ENCODE measurements at places on chromosomes 1 and 21. TPM values are rescaled to one million over a fixed set of nuclear protein-coding genes. Genes with fewer than 3 reads are reported as not detected.
A peak's percentile ranks its signal among the peaks of the same experiment; 100 is the strongest.

DNA sequence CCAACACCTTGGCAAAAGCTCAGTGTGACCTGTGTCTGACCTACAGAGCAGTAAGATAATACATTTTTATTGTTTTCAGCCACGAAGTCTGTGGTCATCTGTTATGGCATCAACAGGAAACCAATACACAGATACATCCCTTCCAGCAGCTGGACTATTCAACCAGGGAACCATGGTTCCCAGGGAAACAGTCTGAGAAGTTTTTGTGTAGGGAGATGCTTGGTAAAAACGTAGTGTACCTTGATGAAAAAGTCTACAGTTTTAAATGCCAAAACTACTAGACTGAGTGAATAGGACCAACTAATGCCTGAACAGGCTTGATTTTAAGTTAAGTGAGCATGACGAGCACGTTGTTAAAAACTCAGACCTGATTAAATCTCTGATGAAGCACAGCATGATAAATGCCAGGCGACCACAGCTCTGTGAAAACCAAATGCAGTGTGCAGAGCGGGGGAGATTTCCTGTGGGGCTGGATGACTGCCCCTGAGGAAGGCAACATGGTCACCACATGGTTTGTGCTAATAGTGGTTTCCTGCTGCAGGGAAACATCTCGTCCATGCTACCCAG is 228.9 kb downstream of the TNR start:
- DNase-seq, result no peak
- H3K27ac ChIP-seq, result no peak overlapping the region
- no peaks in the 10 kb centered on the region for H3K36me3 ChIP-seq
- H3K27me3 ChIP-seq, result peaks cover 47% of the 10 kb centered on the region
- H3K4me3 ChIP-seq, result no peak overlapping the region
- no peaks in the 10 kb centered on the region for H3K4me1 ChIP-seq

GRCh38 chr1:75327395-75327794 is 193.2 kb downstream of the LHX8 start:
- no peak overlapping the region for H3K4me3 ChIP-seq
- H3K36me3 ChIP-seq, result no peaks in the 10 kb centered on the region
- no peak for DNase-seq
- no peaks in the 10 kb centered on the region for H3K4me1 ChIP-seq

- no peak overlapping the region for H3K4me3 ChIP-seq
- H3K27ac ChIP-seq, result no peak overlapping the region
- H3K4me1 ChIP-seq, result no peaks in the 10 kb centered on the region
- peaks cover 7% of the 10 kb centered on the region for H3K36me3 ChIP-seq
- peaks cover 52% of the 10 kb centered on the region for H3K27me3 ChIP-seq
- no peak for DNase-seq
Measured at GRCh38 chr1:208025031-208025430, 114.1 kb upstream of the CD34 start.

DNA sequence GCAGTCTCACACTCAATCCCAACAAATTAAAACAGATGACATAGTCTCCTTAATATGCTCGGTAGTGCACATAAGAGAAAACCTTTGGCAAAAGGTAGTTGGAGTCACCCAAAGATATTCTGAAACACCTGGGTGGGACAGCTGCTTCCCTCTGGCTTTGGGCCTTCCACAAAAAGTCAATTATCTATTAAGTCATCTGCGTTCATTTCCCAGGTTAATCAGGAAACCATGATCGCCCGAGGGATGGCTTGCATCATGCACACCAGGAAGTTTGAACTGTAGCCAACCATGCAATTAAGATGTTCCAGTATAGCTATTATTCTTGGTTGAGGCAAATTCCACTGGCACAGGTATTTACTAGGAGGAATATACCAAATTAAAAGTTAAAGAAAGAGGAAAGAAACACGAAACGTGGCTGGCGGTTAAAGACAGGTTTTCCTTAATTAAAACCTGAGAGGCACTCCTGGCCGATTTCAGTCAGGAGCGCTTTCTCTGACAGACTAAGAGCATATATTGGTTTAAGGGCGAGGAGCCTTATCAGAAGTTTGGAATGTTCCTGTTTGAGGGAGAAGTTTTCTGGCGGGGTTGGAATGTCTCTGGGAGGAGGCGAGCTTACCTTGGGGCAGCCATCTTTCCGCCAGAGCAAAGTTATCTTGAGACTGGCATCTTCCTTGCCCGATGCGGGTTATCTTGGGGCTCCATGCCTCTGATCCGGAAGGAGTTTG is 19.9 kb downstream of the CLDN17 start:
- peaks cover 30% of the 10 kb centered on the region for H3K4me1 ChIP-seq
- peaks cover 2% of the 10 kb centered on the region for H3K36me3 ChIP-seq
- DNase-seq, result no peak
- peak overlapping the region; percentile 9 for H3K4me3 ChIP-seq
- H3K27ac ChIP-seq, result peak overlapping the region; percentile 89

DNA sequence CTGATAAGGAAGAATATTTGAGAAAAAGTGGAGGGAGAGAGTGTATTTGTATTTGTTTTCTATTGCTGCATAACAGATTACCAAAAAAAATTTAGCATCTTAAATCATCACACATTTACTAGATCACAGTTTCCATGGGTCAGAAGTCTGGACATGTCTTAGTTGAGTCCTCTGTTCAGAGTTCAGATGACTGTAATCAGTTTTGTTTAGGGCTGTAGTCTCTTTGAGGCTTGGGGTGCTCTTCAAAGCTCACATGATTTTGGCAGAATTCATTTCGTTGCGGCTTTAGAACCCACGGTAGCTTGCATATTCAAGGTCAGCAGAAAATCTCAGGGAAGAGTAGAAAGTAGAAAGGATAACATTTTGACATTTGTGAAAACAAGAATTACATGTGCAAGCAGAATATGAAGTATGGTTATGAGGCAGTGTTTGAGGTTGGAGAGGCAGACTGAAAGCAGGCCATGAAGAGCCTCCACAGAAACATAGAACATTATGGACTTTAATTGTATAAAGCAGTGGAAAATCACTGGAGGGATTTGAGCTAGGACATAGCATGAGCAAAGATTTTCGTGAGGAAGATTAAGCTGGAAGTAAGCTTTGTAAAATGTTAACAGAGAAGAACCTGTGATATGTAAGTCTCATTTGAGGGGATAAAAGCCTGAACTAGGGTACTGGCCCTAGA is 110.6 kb upstream of the GPR52 start:
- H3K4me3 ChIP-seq, result no peak overlapping the region
- no peaks in the 10 kb centered on the region for H3K27me3 ChIP-seq
- no peak for DNase-seq
- peak overlapping the region; percentile 1 for H3K27ac ChIP-seq

GRCh38 chr1:192573499-192573898 is 2.1 kb upstream of the RGS1 start:
- peak overlapping the region; percentile 80 for H3K27ac ChIP-seq
- no peak overlapping the region for H3K4me3 ChIP-seq
- H3K36me3 ChIP-seq, result peaks cover 6% of the 10 kb centered on the region
- H3K27me3 ChIP-seq, result no peaks in the 10 kb centered on the region
- peaks cover 41% of the 10 kb centered on the region for H3K4me1 ChIP-seq

The RHD gene
- not detected for total RNA-seq

All from mesothelial cell of epicardium (in vitro differentiated cells).